ENCODE measurements at places on chromosomes 12 and 14.

DNA sequence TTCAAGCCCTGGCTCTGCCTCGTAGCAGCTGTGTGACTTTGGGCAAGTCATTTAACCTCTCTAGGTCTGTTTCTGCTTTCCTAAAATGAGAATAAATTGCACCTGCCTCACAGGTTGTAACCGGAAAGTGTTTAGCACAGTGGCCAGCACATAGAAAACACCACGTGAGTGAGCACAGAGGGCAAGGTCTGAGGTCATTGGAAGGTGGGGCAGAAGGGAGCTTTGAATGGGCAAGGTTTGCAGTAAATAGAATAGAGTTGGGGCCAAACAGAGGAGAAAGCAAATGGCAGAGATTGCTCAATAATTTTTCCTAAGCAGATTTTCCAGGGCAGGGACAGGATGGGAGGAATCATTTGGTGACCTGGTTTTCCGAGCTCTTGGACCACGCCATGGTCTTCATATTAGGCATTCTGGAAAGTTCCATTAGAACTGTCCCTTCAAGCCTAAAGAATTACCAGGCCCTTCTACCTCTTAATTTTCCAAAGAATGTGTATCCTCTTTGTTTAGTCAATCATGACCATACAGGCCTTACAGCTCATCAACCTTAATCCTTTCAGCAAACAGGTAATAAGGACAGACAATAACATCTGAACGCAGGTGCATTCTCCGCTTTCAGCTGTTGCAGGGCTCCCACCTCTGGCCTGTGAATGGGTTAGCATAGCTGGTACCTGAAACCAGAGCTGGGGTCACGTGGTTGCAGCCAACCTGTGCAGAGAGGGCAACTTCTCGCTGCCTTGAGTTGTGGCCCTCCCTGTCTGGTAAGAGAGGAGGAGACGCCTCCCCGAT lies 53.8 kb downstream of the VWF start:
- H3K36me3 ChIP-seq: no peaks in the 10 kb centered on the region
- no peak for ATAC-seq

DNA sequence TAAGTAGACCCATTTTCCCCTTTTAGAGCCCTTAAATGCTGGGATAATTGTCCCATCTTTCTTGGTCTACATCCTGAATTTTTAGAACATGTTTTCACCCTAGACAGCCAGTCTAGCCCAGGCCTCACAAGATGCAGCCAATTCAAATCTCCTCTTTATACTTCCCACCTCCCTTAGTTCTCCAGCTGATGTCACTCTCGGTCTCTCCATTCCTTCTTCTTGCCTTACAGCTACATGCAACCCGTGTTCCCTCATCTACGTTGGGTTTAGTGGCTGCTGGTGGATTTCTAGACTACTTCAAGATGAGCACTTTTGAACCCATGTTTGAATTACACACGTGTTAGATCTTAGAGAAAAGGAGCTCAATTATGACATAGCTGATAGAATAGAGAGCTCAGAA lies 132.0 kb downstream of the PPM1H start:
- no peak overlapping the region for H3K27ac ChIP-seq
- no peak overlapping the region for H3K4me3 ChIP-seq
- peaks cover 5% of the 10 kb centered on the region for H3K36me3 ChIP-seq
- no peak for ATAC-seq
- no peaks in the 10 kb centered on the region for H3K4me1 ChIP-seq
- peaks cover 8% of the 10 kb centered on the region for H3K27me3 ChIP-seq

- H3K4me1 ChIP-seq: no peaks in the 10 kb centered on the region
- no peaks in the 10 kb centered on the region for H3K27me3 ChIP-seq
- no peak for ATAC-seq
- no peak overlapping the region for H3K4me3 ChIP-seq
These were observed 209.6 kb upstream of the RTL1 start for GRCh38 chr14:101113108-101113612.

DNA sequence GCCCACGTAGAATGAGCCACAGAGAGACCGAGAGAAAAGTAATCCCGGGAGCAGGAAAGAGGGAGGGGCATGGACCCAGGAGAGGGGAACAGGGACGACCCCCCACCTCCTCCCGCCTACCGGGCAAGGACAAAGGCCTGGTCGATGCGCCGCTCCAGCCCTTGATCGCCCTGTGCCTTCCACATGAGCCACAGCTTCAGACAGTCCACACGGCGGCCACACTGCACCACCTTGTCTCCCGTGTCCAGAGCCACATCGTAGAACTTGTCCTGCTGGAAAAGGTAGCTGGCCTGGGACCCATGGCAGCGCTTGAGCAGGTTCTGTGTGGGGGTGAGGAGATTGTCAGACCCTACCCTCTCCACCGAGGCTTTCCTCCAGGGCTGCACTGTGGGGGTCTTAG lies 20.5 kb upstream of the ZNF740 start:
- ATAC-seq: no peak
- no peak overlapping the region for H3K4me3 ChIP-seq
- H3K27me3 ChIP-seq: no peaks in the 10 kb centered on the region
- no peaks in the 10 kb centered on the region for H3K36me3 ChIP-seq
- H3K4me1 ChIP-seq: peaks cover 9% of the 10 kb centered on the region

DNA sequence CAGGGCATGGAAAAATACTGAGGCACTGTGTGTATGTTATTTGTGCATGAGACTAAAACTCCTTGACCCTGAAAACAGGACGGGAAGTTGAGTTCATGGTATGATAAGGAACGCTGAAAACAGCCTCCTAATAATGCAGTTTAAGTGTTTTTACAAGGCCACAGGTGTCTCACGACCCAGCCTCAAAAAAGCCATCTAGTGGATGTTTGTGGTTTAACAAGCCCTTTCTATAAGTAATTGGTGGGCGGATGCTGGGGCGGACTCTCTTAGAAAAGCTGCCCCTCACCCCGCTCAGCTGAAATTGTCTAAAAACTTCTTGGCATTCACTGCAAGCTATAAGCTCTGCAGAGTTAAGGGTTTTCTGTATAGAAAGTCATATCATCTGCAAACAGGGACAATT lies 184.5 kb downstream of the NUBPL start:
- peaks cover 70% of the 10 kb centered on the region for H3K36me3 ChIP-seq
- no peak overlapping the region for H3K27ac ChIP-seq
- no peaks in the 10 kb centered on the region for H3K27me3 ChIP-seq

DNA sequence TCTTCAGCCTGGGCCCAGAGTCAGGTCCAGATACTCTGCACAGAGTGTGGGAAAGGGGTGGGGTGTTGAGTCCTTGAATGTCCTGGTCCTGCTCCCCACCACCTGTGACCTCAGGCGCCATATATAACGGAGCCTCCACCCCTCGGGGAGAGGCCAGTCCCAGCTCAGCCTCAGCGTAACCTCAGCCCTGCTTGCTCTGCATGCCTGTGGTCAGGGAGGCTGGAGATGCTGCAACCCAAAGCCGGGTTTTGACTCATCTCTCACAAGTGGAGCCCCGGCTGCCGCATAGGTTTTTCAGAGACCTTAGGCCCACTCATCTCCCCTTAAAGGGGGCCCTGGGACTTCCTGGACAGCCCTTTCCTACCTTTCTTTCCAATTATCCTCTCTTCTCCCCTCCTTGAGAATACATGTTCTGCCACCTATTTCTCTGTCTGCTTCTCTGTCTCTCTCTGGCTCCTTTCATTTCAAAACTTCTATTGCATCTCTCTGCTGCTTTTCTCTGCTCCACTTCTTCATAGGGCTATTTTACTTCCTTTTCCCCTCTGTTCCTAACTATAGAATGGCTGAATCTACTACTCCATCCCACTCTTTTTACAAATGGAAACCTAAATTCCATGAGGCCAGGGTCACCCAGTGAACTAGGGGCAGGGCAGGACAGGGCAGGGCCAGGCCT lies 1.2 kb downstream of the ITGB7 start:
- peak overlapping the region; percentile 86 for H3K27ac ChIP-seq
- peak; percentile 88 for ATAC-seq
- peaks cover 65% of the 10 kb centered on the region for H3K4me1 ChIP-seq
- no peaks in the 10 kb centered on the region for H3K27me3 ChIP-seq
- peaks cover 10% of the 10 kb centered on the region for H3K36me3 ChIP-seq
- H3K4me3 ChIP-seq: peak overlapping the region; percentile 86

DNA sequence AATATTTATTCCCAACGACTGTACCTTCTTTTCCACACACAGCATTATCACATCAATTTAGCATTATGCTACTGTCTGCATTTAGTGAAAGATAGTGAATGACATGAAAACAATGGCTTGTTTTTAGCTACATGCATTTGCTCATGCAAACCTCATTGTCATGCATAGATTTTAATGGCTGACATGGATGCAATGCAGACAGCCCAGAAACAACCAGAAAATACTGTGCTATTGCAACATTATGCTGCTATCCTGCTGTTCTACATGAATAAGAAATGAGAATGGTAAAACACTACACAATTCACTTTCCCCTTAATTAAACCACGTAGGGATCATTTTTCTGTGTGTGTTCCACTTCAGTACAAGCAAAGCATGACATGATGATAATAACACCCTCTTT lies 90.8 kb downstream of the LIN7A start:
- no peak for ATAC-seq
- no peaks in the 10 kb centered on the region for H3K4me1 ChIP-seq
- H3K4me3 ChIP-seq: no peak overlapping the region
- H3K27me3 ChIP-seq: no peaks in the 10 kb centered on the region
- H3K36me3 ChIP-seq: no peaks in the 10 kb centered on the region

- no peak overlapping the region for H3K4me3 ChIP-seq
- no peaks in the 10 kb centered on the region for H3K27me3 ChIP-seq
- no peak for ATAC-seq
- peaks cover 12% of the 10 kb centered on the region for H3K4me1 ChIP-seq
- no peaks in the 10 kb centered on the region for H3K36me3 ChIP-seq
- no peak overlapping the region for H3K27ac ChIP-seq
These were observed 19.7 kb upstream of the ITPK1 start for GRCh38 chr14:93135399-93135798.

GRCh38 chr12:103998976-103999375 lies 33.3 kb downstream of the TDG start:
- no peak overlapping the region for H3K4me3 ChIP-seq
- no peak overlapping the region for H3K27ac ChIP-seq
- no peaks in the 10 kb centered on the region for H3K36me3 ChIP-seq
- H3K4me1 ChIP-seq: no peaks in the 10 kb centered on the region
- H3K27me3 ChIP-seq: peaks cover 33% of the 10 kb centered on the region

DNA sequence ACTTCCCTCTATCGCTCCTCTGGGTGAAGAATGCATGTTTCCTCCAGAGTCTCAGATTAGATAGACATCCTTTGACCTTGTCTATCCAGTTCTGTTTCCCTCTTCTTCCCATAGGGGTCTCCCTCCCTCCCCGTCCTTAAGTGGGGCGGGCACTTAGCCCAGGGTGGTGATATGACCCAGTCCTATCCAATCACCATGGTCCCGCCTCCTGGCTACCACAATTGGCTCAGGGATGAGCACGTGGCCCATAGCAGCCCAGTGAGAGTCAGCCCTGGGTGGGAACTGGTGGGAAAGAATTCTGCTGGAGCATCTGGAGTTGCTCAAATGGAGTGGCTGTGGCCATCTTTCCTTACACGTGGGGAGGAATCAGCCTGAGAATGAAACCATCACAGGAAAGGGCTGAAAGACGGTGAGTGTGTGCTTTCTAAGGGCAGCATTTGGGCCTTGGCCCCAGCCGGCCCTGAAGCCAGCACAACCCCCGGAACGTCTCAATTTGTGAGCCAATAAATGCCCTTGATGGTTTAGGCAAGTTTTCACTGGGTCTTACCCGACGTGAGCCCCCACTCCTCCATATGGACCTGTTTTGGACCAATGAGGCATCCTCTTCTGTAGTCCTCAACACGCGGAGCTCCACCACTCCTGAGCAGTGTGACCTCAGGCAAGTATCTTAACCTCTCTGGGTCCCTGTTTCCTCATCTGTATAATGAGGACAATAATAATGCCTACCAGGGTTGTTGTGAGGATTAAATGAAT lies 14.4 kb upstream of the MLXIP start:
- no peaks in the 10 kb centered on the region for H3K27me3 ChIP-seq
- peak; percentile 64 for ATAC-seq
- H3K36me3 ChIP-seq: peaks cover 5% of the 10 kb centered on the region
- H3K4me3 ChIP-seq: no peak overlapping the region

DNA sequence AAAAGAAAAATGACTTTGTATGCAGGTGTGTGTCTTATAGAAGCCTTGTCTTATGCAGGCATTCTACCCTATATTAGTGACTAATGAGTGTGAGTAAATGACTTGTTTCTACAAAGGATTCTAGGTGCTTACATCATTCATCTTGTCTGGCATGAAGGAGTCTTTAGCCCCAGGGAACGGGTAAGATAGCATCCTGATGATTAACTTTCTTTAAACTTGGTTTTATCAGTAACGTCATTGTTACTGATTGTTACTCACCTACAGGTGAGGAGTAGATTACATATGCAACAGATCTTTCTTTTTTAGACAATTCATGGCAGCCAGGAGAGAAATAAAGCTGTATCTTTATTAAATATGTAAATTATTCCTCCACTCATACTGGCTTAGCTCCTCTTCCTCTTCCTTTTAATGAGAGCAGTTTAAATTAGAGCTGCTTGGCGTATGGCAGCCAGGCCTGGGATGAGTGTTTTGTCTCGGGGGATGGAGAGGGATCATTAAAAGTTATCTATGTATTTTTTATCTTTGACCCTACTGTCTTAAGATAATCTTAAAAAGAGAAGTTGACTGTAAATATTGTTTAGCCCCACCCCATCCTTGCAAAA lies 57.2 kb upstream of the ATP2A2 start:
- no peak for ATAC-seq
- H3K4me1 ChIP-seq: no peaks in the 10 kb centered on the region
- no peak overlapping the region for H3K4me3 ChIP-seq
- no peak overlapping the region for H3K27ac ChIP-seq
- no peaks in the 10 kb centered on the region for H3K36me3 ChIP-seq
- H3K27me3 ChIP-seq: no peaks in the 10 kb centered on the region

DNA sequence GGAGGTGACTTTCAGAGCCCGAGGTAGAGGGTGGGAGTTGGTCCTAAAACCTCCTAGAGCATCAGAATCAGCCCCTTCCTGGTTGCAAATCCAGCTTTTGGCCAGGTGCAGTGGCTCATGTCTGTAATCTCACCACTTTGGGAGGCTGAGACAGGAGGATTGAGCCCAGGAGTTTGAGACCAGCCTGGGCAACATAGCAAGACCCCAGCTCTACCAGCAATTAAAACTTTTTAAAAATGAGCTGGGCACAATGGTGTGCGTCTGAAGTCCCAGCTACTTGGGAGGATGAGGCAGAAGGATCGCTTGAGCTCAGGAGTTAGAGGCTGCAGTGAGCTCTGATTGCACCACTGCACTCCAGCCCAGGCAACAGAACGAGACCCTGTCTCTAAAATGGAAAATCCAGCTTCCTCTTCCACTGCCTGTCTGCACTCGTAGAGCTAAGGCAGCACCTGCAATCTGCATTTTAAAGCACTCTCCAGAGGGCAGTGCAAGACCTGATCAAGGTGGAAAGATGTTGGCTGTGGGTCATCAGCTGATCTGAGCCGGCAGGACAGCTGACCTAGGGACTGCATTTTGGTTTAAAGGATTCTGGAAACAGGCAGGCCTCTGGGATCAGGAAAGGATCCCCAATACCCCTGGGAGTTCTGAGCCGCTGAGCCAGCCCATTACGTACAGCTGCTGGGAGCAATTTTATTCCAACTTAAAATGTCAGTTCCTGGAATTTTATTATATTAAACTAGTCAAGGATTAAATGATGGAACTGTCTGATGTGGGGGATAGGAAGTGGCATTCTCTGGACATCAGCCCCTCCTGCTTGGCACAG lies 1.8 kb upstream of the TESC start:
- H3K27ac ChIP-seq: peak overlapping the region; percentile 83
- H3K4me3 ChIP-seq: no peak overlapping the region
- H3K4me1 ChIP-seq: peaks cover 33% of the 10 kb centered on the region
- H3K27me3 ChIP-seq: no peaks in the 10 kb centered on the region
- no peak for ATAC-seq
- H3K36me3 ChIP-seq: no peaks in the 10 kb centered on the region

Data from stimulated activated memory B cell treated with anti-CD40 and anti-IgM and Interleukin-4, amounts not matched to agents 10 μg/mL and 1 μg/mL and 100 μg/mL, for 72 hours (primary cell).